ENCODE measurements at places on chromosomes 5 and 9.

- no peak for DNase-seq
Measured at GRCh38 chr9:126791406-126792230, 13.2 kb upstream of the ZBTB43 start.

DNA sequence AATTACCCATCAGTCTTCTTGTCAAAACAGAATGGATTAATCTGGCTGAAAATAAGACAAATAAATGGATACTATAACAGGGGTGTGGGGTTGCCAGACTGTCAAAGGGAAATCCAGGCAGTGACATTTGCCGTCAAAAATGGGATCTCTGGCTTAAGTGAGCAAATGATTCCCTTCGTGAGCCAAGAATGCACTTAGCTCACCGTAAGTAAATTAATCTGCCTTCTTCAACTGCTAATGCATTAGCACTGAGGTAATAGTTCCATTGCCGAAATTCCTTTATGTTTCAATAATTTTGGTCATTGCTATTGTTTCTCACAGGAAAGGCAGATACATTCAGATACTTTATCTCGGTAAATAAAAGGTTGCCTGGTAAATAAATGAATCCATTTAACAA, 377.8 kb downstream of the KIAA0825 start:
- no peak for DNase-seq

DNA sequence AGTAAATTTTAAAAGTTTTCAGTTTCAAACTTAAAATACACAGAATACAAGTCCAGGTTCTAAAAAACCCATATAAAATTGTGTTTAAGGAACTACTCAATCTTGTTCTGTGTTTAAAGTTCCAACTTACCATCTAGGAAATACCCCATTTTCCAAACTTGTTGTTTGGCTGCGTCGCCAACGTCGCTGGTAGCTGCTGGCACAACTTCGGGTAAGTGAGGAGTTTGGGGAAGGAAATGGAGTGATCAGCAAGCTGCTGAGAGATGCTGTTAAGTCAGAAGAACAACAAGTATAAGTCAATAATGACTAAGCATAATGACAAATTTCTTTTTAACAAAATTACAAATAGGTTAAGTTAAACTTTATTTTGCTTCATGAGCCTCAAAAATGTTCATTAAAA, 71.3 kb upstream of the RAPGEF6 start:
- no peak for DNase-seq

DNA sequence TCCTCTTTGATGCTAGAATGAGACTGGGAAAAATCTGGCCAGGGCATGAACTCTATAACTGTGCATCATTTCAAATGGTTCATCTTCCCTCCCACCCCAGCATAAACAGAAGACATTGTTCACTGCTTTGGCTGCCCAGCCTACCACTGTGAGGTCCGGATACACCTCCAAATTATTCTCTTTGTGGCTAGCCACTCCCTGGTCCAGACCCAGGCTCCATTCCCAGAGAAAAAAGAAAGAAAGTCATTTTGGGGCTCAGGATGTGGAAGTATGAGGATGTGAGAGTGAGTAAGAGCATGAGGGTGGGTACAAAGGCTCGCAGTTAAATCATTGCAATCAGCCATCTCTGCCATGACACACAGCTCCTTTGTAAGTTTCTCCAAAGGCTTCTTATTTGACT, 559.2 kb downstream of the PSAT1 start:
- DNase-seq: no peak

- DNase-seq: no peak
Measured at GRCh38 chr9:76082057-76082456, 191.6 kb downstream of the PCSK5 start.

DNA sequence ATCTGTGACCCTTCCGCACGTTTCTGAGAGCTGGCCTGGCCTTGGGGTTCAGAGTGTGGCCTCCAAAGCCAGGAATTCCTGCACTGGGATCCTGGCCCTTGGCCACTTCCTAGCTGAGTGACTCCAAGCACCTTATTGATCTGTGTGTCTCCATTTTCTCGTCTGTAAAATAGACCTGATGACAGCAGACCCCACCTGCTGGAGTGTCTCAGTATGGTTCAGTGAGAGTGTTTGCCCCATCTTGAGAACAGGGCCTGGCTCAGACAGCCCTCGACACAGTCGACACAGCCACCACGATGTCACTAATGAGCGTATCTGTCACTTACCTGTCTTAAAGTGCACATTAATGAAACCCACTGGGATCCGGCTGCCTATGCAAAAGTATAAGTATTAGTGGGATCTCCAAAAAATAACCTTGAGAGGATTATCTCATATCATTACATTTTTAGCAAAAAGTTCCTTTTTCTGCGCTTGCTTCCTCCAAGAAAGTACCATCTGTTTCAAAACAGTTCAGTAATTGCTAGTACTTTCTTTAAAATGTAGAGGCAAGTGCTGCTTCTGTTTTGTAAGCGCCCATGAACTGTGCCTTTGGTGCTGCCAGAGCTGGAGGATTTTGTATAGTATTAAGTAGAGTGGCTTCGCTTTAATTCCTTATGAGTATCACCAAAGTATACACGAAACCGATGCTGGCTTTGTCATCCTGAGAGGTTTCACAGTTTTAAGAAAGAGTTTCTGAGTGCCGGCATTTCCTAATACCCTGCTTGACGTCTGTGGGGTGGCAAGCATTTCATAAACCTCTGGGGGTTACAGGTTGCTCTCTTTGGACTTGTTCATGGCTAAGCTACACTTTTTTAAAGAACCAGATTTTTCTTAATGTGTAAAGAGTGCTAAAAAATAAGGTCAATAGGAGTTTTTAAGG, 31.7 kb downstream of the UBE2QL1 start:
- DNase-seq: no peak

DNA sequence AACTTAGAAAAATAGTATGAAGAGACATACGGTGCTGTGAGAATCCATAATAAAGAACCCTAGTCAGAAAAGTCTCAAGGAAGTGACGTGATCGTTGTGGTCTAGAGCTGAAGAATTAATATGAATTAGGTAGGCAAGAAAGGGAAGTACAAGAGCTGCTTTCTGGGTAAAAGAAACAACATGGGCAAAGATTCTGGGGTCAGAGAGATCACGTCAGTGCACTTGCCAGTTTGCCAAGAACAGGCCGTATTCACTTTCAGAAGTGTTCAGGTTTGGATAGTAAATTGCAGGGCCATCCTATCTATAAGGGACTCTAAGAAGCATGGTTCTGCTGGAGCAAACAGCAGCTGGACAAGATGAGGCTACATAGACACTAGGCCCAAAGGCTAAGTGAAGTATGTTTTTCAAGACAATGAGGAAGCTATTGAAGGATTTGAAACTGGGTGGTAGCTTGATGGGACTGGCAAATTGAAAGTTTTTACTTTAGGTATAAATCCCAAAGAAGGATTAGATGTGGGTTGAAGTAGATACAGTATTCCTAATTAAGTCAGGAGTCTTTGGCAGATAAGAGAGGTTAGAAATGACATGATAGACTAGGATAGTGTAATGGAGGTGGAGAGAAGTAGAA, 4.8 kb upstream of the CHD1 start:
- no peak for DNase-seq

DNA sequence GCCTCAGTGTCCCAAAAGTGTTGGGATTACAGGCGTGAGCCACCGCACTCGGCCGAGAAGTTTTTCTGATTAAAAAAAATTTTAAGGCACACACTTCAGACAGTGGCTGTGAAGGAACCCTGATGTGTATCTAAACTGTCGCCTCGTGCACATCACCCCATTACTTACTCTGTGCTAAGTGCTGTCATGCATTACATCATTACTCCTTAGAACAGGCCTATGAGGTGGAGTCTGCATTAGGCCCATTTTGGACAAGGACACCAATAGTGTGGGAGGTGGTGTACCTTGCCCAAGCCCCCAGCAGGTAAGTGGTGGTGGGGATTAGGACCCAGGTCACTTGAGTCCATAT, 3.8 kb upstream of the CDHR2 start:
- DNase-seq: no peak

- DNase-seq: no peak
Measured at GRCh38 chr5:168186289-168187074, 105.0 kb upstream of the WWC1 start.

- DNase-seq: no peak
Measured at GRCh38 chr9:98374385-98375051, 119.1 kb upstream of the TBC1D2 start.

DNA sequence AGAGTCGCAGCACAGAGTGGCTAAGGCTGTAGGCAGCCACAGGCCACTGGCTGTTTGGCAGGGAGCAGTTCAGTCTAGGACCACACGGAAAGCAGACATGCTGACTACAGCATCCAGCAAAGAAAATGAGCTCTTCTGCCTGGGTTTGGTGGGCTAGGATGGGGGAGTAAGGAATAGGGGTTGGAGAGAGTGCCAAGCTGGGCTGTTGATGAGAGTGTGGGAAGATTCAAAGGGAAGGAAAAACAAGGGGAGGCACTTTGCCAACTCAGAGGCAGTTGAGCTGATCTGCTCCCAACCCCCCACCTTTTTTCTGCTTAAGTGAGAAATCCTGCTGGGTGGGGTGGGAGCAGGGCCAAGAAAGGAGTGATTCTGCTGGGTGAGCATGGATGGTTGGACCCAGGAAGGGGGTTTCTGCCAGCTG, 35.9 kb downstream of the SVEP1 start:
- no peak for DNase-seq

Measured in prostate gland (tissue), 2 donors.